Germinal center (tissue), 1 donor: ENCODE measurements at places on chromosomes 5 and 9.

- DNase-seq = no peak
These were observed 57.3 kb upstream of the CACNA1B start for GRCh38 chr9:137820161-137820855.

DNA sequence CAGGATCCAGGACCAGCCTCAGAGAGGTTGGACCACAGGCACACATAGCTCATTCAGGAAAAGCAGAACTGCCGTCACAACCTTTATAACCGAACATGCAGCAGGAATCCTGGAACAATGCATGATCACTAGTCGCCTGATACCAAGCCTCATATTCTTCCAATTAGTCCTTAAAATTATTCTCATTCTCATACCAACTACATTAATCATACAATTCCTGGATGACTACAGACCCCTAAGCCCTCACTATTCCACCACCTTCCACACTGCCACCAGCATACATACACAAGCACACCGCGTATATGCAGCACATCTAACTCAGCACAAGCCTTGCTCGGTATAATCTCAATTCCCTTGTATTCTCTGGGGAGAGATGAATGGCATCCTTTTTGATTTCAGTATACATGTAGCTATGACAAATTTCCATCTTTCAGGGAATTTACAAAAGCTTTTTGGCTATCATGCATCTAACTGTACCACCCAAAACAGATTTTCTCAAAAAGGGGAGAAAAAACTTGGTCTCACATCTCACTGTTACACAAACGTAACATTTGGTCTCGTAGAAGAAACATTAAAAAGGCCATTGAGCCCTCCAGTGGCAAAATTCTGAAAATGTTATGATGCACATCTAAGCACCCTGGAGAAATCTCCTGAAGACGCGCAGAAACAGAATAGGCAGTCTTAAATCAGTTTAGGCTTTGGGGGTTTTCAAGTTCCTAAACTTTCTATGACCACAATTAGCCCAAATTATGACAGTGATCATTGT is 46.2 kb downstream of the MCTP1 start:
- no peak for DNase-seq

DNA sequence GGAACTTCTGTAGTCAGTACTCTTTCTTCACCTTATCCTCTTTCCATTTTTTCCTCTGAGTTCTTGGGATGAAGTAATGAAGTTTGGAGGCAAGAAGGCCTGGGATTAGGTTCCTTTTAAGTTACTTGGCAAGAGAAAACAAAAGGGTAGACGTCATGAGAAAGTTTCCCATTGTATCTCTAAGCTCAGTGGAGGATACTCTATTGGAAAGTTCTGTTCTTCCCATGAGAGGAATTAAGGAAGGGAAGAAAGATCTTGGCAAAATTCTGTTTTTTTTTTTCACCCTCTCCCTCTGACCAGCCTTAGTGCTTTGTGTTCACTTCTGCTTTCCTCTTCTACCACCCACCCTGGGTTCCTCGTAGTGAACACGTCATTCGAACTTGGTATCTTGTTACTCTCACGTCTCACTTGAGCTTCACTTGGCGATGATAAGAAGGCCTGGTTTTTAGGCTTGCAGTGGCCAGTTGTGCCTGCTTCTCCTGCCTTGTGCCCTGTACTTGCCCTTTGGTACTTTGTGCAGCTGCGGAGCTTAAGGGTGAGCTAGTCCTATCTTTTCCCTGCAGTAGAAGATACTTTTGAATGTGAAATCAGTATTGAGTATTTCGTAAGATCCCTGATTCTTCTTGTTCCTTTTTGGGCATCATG is 67.0 kb downstream of the ARHGAP26 start:
- DNase-seq = no peak

GRCh38 chr9:20606652-20607051 is 15.6 kb downstream of the MLLT3 start:
- no peak for DNase-seq

DNA sequence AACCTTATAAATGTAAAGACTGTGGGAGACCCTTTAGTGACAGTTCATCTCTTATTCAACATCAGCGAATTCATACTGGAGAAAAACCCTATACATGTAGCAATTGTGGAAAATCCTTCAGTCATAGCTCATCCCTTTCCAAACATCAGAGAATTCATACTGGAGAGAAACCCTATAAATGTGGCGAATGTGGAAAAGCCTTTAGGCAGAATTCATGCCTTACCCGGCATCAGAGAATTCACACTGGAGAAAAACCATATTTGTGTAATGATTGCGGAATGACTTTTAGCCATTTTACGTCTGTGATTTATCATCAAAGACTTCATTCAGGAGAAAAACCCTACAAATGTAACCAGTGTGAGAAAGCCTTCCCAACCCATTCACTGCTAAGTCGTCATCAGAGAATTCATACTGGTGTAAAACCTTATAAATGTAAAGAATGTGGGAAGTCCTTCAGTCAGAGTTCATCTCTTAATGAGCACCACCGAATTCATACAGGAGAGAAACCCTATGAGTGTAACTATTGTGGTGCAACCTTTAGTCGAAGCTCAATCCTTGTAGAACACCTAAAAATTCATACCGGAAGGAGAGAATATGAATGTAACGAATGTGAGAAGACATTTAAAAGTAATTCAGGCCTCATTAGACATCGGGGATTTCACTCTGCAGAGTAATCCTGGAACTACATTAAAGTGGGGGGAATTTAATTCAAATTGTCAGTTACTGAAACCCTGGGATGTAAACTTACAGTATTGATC is 17.7 kb downstream of the ZNF483 start:
- no peak for DNase-seq

DNA sequence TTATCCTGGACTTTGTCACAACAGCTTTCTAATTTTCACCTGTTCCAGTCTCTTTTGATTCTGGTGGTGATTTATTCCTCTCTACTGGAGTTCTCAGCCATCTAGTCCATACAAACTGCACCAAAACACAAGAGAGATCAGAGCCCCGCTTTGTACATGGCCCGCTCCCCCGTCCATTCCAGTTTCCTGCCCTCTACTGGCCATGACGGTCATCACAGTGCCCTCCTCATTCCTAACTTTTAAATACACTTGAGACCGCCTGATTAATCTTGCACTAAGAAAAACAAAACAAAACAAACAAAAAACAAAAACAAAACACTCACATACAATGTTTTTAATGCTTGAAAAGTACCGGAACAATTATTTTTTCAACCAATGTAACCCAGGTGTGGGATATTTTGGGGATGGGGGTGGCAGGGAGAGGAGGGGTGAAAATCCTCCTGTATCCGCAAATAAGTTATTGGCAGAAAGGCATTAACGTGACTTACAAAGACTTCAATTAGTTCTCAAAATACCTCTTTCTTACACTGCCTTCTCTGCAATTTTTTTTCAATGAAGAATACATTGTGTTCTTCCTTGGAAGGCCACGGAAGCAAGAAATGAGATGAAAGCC is 84.8 kb upstream of the PAM start:
- DNase-seq = peak; percentile 17

GRCh38 chr5:35067985-35068384 is 20.2 kb upstream of the AGXT2 start:
- DNase-seq = no peak

- DNase-seq = no peak
These were observed 492.2 kb upstream of the ARRDC3 start for GRCh38 chr5:91875196-91875779.

GRCh38 chr5:149030838-149031397 is 31.9 kb downstream of the SH3TC2 start:
- DNase-seq = no peak

- no peak for DNase-seq
These were observed 106.1 kb downstream of the IRX1 start for GRCh38 chr5:3701694-3702093.

- DNase-seq = no peak
These were observed 58.7 kb upstream of the ZFR start for GRCh38 chr5:32503261-32503660.

- DNase-seq = no peak
These were observed 43.7 kb upstream of the TEK start for GRCh38 chr9:27065288-27065687.

- DNase-seq = no peak
These were observed 183.6 kb upstream of the IRX4 start for GRCh38 chr5:2066373-2066772.

DNA sequence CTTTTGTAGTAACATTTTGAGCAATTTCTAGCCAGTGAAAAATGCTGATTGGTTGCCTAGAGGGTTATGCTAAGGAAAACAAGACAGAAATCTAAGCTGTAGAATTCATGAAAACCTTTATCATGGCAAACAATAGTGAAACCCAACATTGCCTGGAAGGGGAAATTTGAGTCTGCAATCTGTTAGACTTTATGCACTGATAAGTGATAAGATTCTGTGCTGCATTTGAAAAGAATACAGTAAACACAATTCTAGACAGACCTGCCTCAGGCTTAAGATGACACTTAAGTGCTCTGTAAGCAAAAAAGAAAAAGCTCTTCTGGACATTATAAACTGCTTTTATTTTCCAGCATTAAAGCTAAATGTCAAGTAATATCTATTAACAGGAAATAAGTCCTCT is 519.3 kb downstream of the ISL1 start:
- no peak for DNase-seq

DNA sequence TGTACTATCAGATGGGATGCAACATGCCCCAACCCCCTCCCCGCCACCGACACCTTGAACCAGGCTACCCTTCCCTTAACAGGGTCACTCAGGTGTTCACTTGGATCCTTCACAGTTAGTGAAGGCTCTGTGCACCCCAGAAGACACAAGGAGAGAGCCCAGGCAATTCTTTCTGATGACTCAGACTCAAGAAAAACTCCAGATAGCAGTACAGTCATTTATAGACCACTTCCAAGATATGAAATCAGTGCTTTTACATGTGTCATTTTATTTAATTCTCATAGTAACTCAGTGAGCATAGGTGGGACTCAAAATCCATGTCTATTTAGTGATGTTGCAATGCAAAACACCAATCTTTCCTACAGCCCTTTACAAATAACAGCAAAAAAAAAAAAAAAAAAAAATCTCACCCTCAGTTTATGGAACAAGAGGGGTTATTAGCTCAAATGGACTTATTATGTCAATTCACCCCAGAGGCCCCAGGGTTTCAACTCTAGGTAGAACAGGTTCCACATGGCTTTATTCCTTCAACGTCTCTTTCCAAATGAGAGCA is 71.9 kb downstream of the FOXD1 start:
- DNase-seq = no peak

GRCh38 chr5:138472353-138472752 is 7.1 kb downstream of the EGR1 start:
- DNase-seq = no peak

- DNase-seq = peak; percentile 83
These were observed 238.1 kb downstream of the ROR2 start for GRCh38 chr9:91711755-91712601.

- no peak for DNase-seq
These were observed 43.5 kb downstream of the FBN2 start for GRCh38 chr5:128494516-128494915.

- DNase-seq = no peak
These were observed 829.6 kb downstream of the PTPRD start for GRCh38 chr9:9783211-9783610.

- DNase-seq = no peak
These were observed 1858.6 kb upstream of the CDH9 start for GRCh38 chr5:28896949-28897348.

GRCh38 chr9:85900504-85901201 is 40.3 kb upstream of the NAA35 start:
- peak; percentile 21 for DNase-seq

GRCh38 chr5:148748702-148749392 is 77.6 kb upstream of the ADRB2 start:
- no peak for DNase-seq

DNA sequence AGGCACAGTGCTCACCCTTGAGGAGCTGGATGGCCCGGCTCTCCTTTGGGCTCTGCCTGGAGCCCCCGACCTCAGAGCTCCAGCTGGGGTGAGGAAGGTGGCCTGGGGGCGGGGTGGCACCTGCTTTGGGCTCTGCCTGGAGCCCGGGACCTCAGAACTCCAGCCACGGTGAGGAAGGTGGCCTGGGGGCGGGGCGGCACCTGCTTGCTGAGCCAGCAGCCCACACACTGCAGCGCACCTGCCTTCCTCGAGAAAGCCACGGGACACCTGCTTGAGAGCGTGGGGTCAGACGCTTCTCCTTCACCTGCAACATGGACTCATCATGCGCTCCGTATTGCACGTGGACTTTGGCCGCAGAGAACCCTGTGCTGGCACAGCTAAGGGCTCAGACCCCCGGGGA is 51.8 kb downstream of the IRX2 start:
- no peak for DNase-seq

DNA sequence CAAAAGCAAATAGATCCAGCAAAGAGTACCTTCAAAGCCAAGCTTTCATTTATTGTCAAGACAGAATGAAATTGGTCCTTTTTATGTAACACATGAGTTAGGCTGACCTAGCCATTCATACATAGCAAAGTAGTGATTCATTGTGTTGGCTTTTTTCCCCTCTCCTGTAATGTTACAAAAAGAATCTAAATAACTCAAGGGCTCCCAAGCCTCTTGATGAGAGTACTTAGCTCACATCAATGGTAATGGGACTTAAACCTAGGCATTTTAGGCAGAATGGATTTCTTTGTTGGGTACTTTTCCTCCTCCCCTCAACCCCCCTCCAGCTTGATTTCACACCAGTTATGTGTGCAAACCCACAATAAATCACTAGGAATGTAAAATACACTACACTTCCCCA is 123.7 kb downstream of the EBF1 start:
- DNase-seq = no peak

DNA sequence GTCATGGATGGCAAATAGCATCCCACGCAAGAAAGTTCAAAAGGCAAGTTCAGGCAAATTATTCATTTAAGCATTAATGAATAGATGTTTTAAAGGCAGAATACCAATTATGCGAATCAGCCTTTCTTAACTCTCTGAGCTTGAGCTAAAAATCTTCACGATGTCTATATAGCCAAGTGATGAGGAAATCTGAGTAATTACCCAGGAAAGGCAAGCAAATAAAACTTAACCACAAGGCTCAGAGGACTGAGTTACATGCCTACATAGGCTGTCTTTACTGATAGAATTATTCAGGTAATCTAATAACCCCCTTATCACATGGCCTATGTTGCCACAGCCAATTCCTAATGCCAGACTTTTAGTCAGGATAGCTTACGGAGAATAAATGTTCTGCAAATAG is 120.8 kb upstream of the MTAP start:
- no peak for DNase-seq

- no peak for DNase-seq
These were observed 41.3 kb downstream of the PFDN1 start for GRCh38 chr5:140261403-140262171.

- no peak for DNase-seq
These were observed 676 bp downstream of the LCN15 start for GRCh38 chr9:136763649-136764035.

GRCh38 chr9:116331241-116331640 is 177.7 kb downstream of the PAPPA start:
- no peak for DNase-seq

GRCh38 chr9:20551835-20552234 is 70.5 kb downstream of the MLLT3 start:
- no peak for DNase-seq
